Stimulated activated CD4-positive, alpha-beta T cell treated with anti-CD3 and anti-CD28 coated beads, Interleukin-1b, Interleukin-23, amount 100 ng/mL, for 24 hours (primary cell): ENCODE measurements at places on chromosomes 5 and 9.

DNA sequence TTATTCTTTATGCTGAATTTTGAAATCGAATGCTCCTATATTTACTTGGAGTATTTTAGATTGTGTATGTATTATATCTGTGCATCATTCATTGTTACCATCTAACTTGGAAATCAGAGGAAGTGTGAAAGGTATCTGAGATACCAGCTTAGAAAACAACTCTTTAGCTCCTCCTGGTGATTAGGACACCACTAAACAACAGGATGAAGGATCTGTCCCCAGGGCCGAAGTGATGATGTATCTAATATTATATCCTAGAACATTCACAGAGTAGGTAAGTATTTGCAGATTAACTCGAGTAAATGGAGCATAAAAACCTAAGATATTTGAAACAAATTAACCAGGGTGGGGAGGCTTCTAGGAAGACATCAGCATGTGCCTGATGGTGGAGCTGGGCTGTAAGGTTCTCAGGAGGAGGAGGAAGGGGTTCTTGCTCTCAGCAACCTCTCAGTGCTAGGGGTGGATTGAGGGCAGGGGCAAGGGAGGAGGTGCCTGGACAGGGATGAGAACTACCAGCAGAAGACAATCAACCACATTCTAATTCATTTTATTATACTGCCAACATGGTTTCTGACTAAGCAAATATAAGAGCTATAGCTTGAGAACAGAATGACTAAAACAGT is 2.6 kb upstream of the NFIL3 start:
- DNase-seq: no peak

- no peak for DNase-seq
Measured at GRCh38 chr5:136396886-136397285, 31.5 kb upstream of the TRPC7 start.

GRCh38 chr5:59449905-59450644 is 443.5 kb downstream of the PDE4D start:
- DNase-seq: no peak

DNA sequence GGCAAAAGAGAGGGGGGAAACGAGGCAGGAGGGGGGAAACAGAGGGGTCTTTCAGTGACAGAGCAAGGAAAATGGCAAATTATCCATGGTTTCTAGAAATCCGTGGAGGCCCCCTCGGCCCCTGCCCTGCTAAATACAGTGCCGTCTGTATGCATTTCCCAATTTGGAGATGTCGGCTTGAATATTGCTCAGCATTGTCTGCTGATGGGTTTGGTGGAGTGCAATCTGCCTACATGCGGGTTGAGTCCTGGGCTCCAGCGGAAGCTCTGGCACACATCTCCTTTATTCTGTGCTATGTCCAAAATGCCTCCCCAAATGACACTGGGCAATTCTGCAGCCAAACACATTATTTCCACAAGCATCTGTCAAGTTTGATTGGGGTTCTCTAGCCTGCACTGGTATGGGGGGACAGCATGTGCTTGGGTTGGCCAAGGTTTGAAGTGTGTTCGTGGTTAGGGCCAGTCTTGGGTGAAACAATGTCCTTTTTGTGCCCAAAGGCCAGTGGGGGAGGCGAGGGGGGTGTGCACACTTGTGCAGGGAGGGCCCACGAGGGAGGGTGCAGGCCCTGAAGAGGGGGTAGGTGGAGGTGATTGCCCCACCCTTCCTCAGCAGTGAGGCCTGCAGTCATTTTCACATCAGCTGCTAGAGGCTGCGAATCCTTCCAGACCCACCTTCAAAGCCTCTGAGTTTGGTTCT is 6.2 kb upstream of the NEUROG1 start:
- DNase-seq: no peak

DNA sequence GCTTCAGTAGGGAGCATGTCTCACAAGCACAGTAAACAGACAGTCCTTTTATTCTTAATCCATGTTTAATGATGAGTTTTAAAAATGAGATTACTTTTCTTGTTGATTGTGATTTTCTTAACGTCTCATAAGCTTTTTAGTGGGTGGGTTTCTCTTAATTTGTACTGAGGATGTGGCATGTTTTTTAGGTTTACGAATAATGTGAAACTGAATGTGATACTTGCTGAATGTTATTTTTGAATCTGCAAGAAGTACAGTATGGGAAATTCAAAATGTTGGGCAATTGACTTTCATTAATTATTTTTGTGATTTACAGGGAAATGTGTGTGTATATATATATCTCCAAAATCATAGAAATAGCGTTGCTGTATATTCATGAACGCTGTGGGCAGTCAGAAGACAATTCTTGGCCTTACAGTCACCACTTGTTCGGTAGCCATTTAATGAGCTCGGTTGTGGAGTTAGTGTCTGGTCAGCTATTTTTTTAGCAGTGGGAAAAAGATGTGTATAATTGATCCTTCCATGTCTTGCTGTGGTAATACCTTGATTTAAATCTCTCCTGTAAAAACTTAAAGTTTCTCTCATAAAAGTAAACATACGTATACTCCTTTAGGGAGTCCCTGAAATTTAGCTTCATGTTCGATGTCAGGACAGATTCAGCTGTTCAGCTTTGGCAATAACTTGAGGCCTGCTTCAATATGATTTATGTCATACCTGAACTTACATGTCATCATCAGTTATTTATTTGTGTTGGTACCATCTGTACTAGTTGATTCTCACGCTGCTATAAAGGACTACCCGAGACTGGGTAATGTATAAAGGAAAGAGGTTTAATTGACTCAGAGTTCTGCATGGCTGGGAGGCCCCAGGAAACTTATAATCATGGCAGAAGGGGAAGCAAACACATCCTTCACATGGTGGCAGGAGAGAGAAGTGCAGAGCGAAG is 15.0 kb downstream of the ICE1 start:
- DNase-seq: no peak

- DNase-seq: no peak
Measured at GRCh38 chr5:10507575-10508096, 56.2 kb upstream of the ANKRD33B start.

- no peak for DNase-seq
Measured at GRCh38 chr5:34751807-34752736, 86.9 kb upstream of the TTC23L start.
